ENCODE measurements at places on chromosomes 1 and 21.

DNA sequence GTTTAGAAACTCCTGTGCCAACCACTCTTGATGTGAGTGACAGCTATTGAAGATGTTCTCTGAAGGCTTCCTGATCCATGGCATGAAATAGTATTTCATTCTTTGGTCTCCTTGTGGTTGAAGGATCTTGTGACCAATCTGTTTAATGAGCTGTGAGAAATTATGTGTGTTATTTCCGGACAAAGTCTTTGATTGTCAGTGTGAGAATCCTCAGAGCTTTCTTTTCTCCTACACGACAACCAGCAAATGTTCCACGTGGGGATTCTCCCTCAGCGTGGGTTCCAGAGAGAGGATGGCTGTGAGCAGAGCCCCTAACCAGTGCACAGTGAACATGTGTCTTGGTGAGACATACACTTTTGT lies 45.0 kb upstream of the HOOK1 start:
- DNase-seq = no peak

DNA sequence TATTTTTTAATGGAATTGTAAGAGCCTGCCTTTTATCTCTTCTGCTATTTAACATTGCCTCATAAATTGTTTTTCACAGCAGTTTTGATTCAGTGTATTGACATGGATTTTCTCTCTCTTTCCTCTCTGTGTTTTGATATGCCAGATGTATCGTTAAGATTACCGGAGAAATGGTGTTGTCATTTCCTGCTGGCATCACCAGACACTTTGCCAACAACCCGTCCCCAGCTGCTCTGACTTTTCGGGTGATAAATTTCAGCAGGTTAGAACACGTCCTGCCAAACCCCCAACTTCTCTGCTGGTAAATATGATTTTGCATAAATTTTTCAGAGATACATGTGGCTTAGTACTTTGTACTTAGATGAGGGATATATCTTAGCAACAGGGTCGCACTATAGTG lies 23.1 kb upstream of the DYNLT5 start:
- DNase-seq = no peak

GRCh38 chr1:156337888-156338179 lies 258 bp downstream of the CCT3 start:
- no peak for DNase-seq

DNA sequence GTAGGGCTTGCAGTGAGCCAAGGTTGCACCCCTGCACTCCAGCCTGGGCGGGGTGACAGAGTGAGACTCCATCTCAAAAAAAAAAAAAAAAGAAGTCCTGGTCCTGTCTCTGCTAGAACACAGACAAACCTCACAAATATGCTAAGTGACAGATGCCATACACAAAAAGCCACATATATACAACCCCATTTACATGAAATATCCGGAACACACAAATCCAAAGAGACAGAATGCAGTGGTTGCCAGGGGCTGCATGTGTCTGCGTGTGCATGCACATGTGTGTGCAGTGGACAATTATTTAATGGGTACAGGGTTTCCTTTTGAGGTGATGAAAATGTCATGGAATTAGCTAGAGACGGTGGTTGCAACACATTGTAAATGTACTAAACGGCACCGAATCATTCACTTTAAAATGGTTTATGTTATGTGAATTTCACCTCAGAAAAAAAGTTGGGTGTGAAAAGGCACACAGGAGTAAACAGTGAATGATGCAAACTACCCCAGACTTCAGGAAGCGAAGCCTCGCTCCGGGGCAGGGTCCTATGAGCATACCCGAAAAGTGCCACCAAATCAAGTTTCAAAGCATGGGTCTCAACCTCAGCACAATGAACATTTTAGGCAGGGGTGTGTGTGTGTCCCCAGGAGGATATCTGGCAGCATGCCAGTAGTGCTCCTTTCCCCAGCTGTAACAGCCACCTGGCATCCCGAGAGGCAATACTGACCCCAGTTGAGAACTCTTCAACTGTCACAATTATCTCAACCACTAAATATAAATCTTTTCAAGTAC lies 48.3 kb downstream of the GNB1 start:
- DNase-seq = no peak

DNA sequence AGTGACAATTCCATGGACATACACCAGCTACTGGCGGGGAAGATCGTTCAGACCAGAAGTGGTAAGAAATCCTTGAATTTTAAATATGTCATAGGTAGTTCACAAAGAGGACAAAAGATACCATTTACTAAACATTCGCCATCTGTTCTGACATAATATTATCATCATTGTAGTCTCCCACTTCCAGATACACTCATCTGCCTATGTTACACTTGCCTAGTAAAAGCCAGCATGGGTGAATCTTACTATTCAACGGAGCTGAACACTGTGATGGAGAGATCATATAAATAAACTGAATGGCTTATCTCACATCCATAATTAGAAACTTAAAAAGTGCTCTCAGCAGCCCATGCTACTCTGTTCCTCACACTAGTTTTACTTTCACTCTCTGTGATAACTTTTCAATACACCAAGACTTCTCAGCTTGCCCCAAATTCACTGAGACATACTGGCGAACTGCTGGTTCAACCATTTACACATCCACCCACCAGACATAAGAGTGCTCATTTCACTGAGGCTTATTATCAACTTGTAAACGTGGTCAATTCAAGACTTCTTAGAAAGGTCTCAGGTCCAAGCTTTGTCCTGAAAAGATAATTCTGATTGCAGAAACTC lies 463 bp upstream of the PRRC2C start:
- no peak for DNase-seq

- DNase-seq = no peak
Observed at GRCh38 chr1:90162216-90162615, 167.3 kb downstream of the ZNF326 start.

GRCh38 chr1:22639286-22639685 lies 2.9 kb downstream of the C1QA start:
- DNase-seq = no peak

DNA sequence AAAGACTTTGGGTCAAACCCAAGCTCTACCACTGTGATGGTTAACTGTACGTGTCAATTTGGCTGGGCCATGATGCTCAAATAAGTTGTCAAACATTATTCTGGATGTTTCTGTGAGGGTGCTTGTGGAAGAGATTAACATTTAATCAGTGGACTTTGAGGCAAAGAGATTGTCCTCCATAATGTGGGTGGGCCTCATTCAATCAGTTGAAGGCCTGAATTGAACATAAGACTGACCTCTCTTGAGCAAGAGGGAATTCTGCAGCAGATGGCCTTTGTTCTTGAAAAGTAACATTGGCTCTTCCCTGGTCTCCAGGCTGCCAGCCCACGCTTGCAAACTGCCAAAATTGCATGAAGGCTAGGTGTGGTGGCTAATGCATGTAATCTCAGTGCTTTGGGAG lies 94.5 kb upstream of the SPATA6 start:
- DNase-seq = no peak

DNA sequence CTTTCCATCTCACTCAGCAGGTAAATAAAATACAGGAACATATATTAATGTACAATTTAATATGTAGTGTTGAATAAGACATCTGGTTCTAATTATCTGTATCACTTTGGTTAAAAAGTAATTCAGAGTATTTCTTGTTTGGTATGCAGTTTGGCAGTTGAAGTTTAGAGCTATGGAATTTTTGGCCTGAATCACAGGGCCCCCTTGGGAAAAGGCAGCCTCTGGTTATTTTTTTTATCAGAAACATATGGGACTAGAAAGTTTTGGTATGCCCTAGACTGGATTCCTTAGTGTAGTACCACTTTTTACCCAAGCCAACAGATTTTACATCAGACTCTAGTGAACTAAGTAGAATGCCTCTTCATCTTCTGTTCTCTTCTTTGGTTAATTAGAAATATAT lies 26.4 kb downstream of the CNST start:
- DNase-seq = no peak

DNA sequence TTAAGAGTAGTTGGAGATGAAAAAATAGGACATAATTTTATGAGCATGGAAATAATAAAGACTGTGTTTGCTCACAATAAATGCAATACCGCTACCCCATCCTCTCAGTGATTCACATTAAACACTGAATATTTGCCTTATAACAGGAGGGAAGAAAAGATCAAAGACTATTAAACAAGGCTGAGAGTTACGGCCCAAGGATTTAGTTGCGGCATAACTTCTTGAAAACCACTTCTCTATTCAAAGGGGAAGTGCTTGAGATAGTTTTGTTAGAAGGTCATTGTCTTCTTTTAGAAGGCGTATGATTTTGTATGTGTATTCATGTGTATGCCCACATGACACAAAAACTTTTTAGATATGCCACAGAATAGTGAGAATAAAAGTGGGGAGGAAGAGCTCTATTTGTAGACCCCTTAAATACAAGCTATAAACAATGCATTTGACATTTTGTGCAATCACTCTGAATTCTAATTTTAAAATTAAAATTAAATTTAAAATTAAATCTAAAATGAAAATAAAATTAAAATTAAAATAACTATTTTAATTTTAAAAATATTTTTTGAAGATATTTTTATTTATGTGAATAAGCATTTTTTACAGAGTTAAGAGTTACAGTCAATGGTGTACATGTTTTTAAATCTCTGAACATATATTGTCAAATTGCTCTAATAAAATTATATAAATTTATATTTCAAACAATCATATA lies 986.6 kb upstream of the ADAMTS5 start:
- DNase-seq = no peak

DNA sequence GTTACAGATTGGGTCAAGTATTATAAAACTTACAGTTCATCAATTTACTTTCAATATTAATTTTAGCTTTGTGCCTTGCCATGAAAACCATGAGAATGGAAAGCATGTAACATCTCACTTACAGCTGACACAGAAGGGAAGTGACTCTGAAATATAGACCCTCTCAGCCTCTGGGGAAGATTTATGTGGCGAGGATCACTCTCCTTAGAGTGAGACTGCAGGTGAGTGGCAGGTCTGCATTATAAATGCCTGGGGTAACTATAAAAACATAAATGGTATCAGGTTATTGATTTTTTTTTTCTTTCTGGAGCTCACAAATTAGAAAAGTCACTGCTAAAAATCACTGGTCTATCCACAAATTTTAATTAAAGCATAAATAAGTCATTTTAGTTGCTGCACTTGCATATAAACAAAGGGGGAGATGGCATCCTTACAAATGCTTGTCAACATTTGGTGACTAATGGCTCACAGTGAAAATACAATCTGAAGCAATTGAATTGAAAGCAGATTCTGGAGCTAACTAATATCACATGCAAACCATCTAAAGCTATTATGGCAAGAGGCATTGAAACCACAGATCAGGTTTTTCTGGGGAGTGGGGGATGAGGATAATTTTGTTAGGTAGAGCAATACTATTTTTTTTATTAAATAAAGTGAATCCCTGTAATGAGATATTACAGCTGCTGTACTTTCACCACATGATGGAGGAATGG lies 200.9 kb downstream of the TM2D1 start:
- DNase-seq = no peak

DNA sequence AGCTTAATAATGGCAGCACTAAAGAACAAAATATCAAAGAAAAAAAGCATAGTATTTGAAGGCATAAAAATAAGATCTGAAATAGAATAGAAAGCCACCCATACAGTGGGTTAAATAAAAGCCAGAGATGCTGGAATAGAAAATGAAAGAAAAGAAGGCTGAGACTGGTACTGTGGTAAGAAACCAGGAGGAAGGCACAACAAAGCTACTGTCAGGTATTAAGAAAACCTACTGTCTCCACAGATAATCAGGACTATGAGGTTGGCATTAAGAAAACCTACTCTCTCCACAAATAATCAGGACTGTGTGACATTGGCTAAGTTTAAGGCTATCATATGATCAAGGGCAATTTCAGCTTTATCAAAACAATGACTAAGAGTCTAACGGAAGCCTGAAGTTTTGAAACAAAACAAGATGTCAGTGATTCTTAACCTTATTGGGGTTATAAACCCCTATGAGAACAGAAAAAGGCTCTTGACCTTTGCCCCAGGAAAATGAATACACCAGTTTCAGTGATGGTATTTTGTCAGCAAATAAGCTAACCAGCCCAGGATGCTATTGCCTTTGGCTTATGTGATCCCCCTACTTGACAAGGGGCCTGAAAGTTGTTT lies 24.4 kb downstream of the MCOLN2 start:
- DNase-seq = no peak

DNA sequence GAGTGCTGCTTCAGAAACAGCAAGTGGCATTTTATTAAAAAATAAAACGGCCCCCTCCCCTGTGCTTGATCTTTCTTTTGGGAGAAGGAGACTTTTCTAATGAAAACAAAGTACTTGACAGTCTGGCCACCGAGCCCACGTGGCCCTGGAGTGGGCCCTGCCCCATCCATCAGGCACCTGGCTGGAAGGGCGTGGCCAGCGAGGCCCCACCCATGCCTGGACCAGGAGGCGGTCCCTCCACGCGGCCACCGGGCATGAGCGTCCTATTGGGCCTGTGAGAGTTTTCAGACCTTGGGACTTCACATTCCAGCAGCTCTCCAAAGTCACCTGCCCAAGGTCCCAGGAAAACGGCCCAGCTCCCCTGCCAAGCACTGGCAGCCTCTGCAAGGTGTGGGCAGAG lies 144.7 kb downstream of the CASZ1 start:
- DNase-seq = no peak
